ENCODE measurements at places on chromosomes 6 and 20. TPM values are rescaled to one million over a fixed set of nuclear protein-coding genes. Genes with fewer than 3 reads are reported as not detected.

C6orf47 gene
- 28.8 TPM for total RNA-seq

- no peak for DNase-seq
Observed at GRCh38 chr6:167455371-167455770, 130.5 kb downstream of the TTLL2 start.

NUP153 gene
- 35.5 TPM for total RNA-seq

GRCh38 chr20:58020656-58021454 is 207.6 kb downstream of the ANKRD60 start:
- no peak for DNase-seq

UCKL1 gene
- 25.0 TPM for total RNA-seq

SPAG4 gene
- total RNA-seq: 0.44 TPM

MROH8 gene
- total RNA-seq: 0.95 TPM

LPIN3 gene
- 15.4 TPM for total RNA-seq

PPP1R14C gene
- 27.8 TPM for total RNA-seq

CCM2L gene
- total RNA-seq: 4.8 TPM

- DNase-seq: no peak
Observed at GRCh38 chr6:116386581-116387299, 16.0 kb downstream of the DSE start.

GRCh38 chr20:49344975-49345374 is 67.1 kb upstream of the ZNFX1 start:
- DNase-seq: no peak

GRCh38 chr6:148573922-148574321 is 172.9 kb upstream of the UST start:
- no peak for DNase-seq

MAP1LC3A gene
- 21.1 TPM for total RNA-seq

Measured in esophagus squamous epithelium (tissue), 5 donors.